ENCODE measurements at places on chromosomes 5 and 9.

DNA sequence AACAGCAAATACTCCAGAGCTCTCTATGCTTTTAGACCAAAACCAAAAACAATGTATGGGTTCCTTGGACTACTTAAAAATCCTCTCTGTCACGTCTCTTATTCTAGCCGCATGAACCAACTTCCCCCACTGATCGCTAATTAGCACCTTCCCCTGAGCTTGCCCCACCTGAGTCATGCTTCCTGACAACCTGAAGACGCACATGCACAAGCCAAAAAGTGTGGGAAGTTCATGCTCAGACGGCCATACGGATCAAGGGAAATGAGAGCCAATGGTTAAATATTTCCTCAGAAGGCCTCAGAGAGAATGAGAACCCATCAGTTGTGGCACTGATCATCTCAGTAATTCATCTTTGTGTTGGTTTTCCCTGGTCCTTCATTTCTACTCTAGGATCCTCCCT lies 199.7 kb downstream of the BNC2 start:
- no peak for DNase-seq

GRCh38 chr5:34609951-34610441 lies 46.1 kb upstream of the RAI14 start:
- no peak for DNase-seq

GRCh38 chr9:101902051-101902450 lies 163.6 kb upstream of the GRIN3A start:
- DNase-seq: no peak

DNA sequence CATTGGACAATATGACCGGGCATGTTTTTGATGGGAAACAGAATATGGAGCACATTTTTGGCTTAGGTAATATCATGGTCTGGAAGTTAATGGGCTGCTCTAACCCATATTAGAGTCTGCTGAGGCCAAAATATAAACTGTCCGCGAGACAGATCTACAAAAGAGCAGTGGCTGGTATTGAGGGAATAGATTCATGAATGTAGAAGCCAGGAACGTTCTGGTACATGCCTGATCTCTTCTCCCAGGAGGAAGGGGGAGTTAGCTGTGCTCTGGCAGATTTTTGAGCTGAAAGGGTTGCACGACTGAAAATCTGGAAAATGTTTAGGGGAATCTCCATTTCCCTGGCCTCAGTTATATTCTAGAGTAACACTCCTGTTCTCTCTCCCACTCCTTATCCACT lies 42.9 kb upstream of the ZFR start:
- no peak for DNase-seq

GRCh38 chr9:84140535-84141101 lies 160.0 kb downstream of the RMI1 start:
- DNase-seq: peak; percentile 5

DNA sequence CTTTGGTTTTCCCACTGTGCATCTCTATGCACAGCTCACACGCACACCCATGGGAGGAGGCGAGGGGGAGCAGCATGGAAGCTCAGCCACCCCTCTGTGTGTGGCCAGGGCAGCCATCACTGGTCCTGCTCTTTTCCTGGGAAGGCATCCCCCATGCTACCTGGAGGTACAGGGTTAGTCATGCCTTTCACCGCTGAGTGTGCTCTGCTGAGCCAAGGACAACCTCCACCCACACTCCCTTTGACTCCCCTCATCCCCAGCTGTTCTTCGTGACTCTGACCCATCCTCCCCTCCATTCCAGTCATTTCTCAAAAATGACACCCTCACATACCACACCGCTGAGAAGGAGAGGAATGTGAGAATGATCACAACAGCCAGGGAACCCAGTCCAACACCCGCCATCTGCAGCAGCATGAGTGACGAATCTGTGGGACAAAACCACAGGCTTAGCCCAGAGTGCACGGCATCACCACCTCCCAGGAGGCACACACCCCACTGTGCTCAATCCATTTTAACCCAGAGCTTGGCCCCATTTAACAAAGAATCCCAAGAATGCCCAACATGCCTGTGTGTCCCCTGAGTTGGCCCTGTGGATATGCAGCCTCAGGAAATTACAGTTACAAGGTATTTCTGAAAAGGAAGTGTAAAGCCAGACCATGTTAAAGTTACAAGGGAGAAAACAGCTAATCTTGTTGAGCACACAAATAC lies 133.4 kb downstream of the SUSD1 start:
- no peak for DNase-seq

GRCh38 chr5:71719063-71719964 lies at the start of gene CARTPT:
CARTPT (plus strand) TSS chr5:71719275; CDS start chr5:71719294, 19 bp downstream.
- DNase-seq: no peak

DNA sequence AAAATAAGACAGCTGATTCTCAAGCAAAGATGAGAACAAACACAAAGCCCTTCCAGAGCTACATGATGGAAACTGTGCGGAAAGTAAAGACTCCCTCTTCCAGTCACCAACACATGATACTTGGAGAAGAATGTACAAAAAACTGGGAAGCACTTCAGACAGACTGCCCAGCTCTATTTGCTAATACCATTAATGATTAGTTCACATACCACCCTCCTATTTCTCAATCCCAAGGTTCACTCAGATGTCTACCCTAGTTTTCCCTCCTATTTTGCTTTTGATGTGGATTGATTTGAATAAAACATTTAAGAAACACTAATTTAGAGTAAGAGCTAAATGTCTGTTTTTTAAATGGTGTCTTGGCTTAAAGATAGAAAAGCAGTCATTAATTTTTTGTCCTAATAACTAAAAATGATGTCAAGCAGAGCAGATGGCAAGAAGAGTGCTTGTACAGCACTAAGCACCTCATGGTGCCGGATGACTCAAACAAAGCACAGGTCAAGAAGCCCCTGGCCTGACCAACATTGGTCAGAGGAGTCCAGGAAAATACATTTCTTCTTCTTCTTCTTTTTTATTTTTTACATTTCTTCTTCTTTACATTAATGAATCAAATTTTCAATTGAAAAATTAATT lies 639.4 kb downstream of the PDE4D start:
- DNase-seq: no peak

- DNase-seq: no peak
Measured at GRCh38 chr5:14741801-14742440, 77.4 kb downstream of the OTULIN start.

DNA sequence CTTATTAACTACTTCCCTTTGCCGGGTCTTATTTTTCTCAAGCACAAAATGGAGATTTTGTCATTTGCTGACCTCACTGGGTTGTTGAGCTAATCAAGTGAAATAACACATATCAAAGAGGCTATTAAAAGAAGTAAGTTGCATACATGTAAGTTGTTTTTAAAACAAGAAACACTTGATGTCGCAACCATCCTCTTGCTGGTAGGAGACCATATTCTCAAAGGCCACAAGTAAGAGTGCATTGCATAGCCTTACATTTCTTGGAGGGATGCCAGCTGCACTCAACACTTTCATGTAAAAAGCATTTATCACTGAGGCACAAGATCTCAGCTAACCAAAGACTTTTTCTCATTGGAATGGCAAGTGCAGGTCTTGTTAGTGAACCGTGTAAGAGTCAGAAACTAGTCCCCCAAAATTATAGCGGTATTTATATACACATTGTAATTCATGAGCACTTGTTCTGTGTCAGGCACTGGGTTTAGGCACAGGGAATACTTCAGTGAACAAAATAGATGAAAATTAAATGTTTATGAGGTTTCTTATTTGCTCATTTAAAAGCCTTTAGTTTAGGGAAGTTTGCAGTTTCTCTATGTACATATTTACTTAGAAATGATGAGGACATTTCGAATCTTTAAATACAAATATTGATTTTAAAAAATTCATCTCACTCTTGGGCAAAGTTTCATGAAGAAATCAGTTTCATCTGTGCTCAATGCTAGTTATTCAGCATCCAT lies 72.0 kb downstream of the ZFAND5 start:
- no peak for DNase-seq

- no peak for DNase-seq
Measured at GRCh38 chr5:156529892-156530291, 202.9 kb downstream of the SGCD start.

DNA sequence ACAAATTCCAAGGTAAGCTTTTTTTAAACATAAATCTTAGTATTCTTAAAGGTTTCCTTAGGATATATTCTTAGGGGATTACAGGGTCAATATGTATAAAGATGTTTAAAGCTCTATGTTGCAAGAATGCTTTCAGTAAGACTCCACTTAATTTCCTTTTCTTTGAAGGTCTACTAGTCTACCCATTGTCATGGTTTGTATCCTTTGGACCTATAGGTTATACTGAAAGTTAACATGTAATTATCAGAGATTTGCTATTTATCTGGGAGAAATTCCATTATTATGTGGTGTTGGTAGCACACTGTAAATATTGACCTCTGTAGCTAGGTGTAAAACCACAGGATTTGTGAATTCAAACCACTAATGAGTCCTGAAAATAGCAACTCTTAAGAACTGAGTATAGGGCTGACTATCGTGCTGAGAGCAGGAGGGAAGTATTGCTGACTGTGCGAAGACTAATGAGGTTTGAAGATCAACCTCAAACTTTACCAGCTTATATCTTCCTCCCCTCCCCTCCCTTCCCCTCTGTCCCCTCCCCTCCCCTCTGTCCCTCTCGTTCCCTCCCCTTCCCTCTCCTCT lies 85.6 kb downstream of the GADD45G start:
- no peak for DNase-seq

- DNase-seq: no peak
Measured at GRCh38 chr9:2618289-2618688, 3.3 kb upstream of the VLDLR start.

DNA sequence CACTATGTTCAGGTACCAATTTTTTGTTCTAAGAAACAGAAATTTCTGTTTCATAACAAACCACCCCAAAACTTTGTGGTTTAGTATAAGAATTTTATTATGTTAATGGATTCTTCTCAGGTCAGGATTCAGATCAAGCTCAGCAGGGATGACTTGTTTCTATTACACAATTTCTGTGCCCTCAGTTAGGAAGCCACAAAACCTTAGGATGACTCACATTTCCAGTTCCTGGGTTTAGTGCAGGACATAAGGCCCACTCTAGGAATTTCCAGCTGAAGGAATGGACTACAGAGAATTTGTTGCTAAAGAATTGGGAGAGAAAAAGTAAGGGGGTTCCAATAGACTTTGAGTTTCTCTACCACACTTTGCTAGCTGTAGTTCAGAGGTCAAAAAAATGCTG lies 629.3 kb downstream of the ANXA1 start:
- DNase-seq: no peak

DNA sequence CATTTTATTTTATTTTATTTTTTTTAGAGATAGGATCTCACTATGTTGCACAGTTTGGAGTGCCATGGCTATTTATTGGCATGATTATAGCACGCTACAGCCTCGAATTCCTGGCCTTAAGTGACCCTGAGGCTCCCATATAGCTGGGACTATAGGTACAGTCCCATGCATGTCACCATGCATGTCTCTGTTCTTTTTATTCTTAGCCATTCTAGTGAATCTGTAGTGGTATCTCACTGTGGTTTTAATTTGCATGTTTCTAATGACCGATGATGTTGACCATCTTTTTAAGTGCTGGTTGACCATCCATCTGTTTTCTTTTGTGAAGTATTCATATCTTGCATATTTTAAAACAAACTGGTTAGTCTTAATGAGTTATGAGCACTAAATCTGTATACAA lies 76.1 kb downstream of the SLC44A1 start:
- DNase-seq: no peak

- no peak for DNase-seq
Measured at GRCh38 chr5:96297290-96297689, 135.8 kb downstream of the PCSK1 start.

GRCh38 chr9:133423216-133423615 lies 1.0 kb downstream of the ADAMTS13 start:
- DNase-seq: no peak

DNA sequence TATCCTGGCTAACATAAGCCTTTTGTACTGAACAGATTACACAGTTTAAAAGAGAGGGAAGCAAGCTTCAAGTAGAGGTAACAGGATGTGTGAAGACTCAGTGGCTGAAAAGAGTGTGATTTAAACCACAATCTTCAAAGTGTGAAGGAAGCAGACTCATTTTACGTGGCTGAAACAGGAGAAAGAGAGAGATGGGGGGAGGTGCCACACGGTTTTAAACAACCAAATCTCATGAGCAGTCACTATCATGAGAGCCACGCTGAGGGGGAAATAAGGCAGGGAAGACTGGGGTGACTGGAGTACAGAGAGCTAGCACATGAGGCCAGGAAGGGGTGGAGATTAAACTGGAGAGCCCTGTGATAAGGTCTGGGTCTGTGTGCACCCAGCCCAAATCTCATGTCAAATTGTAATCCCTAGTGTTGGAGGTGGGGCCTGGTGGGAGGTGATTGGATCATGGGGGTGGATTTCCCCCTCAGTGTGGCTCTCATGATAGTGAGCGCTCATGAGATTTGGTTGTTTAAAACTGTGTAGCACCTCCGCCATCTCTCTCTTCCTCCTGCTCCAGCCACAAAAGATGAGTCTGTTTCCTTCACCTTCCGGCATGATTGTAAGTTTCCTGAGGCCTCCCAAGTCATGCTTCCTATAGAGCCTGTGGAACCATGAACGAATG lies 318.6 kb upstream of the CD180 start:
- peak; percentile 21 for DNase-seq

- DNase-seq: no peak
Measured at GRCh38 chr9:123080444-123080843, 47.0 kb downstream of the GPR21 start.

GRCh38 chr5:9282211-9282610 lies 263.7 kb downstream of the SEMA5A start:
- no peak for DNase-seq

GRCh38 chr5:172102913-172103626 lies 85.0 kb downstream of the STK10 start:
- no peak for DNase-seq

- DNase-seq: no peak
Measured at GRCh38 chr5:59753599-59753998, 139.9 kb downstream of the PDE4D start.

DNA sequence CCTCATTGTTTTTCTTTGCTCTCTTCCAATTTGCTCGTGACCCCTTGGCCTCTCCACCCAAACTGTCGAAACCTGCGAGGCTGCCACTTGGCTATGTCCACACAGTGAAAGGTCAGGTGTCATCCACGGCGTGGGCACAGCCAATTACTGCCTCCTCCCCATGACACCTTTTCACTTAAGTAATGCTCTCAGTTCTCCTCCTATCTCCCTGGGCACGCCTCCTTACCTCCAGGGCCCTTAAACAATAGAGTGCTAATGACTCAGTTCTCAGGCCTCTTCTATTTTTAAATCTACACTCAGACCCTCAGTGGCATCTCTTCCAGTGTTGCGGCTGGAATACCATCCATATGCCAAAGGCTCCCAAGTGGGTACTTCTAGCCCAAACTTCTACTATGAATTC lies 256.8 kb downstream of the ROR2 start:
- DNase-seq: no peak

- DNase-seq: no peak
Measured at GRCh38 chr5:132506094-132506692, 15.6 kb upstream of the IRF1 start.
